RCC 7860 (cell line): ENCODE measurements at places on chromosomes 12 and 14.

DNA sequence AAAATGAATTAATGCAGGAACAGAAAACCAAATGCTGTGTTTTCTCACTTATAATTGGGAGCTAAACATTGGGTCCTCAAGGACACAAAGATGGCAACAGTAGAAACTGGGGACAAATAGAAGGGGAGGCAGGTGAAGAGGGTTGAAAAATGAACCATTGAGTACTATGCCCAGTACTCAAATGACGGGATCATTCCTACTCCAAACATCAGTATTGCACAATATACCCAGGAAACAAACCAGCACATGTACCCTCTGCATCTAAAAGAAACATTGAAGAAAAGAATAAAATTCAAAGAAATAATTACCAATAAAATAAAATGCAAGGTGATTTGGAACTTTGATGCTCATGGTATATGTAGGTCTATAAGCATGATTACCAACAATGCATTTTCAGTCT is 110.8 kb downstream of the LMO3 start:
- DNase-seq, result no peak

- no peak for DNase-seq
Observed at GRCh38 chr14:105313381-105314286, 914 bp upstream of the PACS2 start.

GRCh38 chr14:70009961-70010360 is 130.7 kb downstream of the SMOC1 start:
- no peak for DNase-seq

DNA sequence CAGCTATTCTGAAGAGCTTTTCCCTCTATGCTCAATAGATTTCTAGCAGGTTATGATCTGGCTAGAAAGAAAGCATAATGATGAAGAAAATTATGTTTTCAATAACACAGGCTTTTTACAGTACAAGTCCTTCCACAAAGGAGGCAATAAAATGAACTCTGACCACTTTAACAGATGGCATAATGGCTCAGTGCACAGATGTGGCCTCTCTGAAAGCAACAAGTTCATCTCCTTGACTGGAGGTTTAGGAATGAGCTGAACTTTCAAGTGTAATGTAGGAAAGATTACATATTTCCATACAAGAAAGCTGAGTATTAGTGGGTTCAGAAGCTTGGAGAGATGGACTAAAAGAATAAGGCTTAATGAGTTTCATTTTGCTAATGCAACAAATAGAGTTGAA is 147.4 kb downstream of the EFCAB11 start:
- DNase-seq, result no peak

- no peak for DNase-seq
Observed at GRCh38 chr14:55571125-55571889, 8.7 kb upstream of the KTN1 start.
